ENCODE measurements at places on chromosomes 6 and 20.
A peak's percentile ranks its signal among the peaks of the same experiment; 100 is the strongest.

- DNase-seq, result no peak
Observed at GRCh38 chr6:110538416-110539160, 62.2 kb upstream of the SLC22A16 start.

DNA sequence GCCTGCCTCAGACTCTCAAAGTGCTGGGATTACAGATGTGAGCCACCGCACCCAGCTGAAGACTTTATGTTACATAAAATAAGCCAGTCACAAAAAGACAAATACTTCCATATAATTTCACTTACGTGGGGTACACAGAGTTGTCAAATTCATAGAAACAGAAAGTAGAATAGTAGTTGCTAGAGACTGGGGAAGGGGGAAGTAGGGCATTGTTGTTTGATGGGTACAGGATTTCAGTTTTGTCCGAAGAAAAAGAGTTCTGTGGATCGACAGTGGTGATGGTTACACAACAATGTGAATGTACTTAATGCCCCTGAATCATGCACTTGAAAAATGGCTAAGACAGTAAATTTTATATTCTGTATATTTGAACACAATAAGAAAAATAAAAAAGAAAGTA lies 41.6 kb upstream of the ANKEF1 start:
- DNase-seq, result no peak

- no peak for DNase-seq
Observed at GRCh38 chr6:1522779-1523178, 86.9 kb upstream of the FOXC1 start.

GRCh38 chr6:81962198-81962597 lies 209.7 kb upstream of the TENT5A start:
- no peak for DNase-seq

DNA sequence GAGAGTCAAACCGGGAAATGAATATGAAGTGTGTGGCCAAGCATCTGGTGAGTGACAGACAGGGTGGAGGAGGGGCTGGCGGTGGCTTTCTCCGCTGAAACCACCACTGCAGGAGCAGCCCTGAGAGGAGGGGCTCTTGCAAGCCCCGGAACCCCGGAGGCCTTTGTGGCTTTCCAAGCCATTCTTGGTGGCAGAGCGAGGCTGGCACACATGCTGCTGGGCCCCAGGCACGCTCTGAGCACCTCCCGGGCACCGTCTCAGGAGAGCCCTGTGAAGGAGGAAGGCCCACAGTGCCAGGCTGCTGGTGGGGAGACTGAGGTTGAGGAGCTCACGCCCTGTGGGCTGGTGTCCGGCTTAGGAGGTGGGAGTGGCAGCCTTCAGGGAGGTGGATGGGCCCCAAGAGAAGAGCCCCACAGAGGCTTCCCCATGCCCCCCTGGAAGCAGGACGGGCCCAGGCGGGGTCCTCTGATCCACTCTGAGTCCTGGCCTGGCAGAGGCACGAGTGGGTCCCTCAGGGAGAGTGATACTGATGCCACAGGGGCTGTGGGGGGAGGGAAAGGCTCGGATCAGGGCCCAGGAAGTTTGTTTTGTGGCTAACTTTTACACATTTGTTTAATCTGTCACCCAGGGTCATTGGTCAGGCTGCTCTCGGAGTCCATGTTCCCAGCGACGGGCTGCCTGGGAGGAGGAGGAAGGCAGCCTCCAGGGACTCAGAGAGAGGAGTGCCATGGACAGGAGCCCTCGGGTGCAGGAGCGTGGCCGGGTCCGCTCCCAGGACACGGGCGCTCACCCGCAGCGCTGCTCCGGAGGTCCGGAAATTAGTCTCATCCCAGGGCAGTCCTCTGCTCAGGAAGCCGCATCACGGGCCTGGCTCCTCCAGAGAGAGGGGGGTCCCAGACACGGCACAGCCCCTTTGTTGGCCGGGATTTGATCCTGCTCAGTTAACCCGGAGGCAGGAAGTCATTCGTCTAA lies 170.7 kb downstream of the ERMARD start:
- DNase-seq, result no peak

GRCh38 chr6:143336446-143337152 lies 113.9 kb downstream of the ADAT2 start:
- no peak for DNase-seq

DNA sequence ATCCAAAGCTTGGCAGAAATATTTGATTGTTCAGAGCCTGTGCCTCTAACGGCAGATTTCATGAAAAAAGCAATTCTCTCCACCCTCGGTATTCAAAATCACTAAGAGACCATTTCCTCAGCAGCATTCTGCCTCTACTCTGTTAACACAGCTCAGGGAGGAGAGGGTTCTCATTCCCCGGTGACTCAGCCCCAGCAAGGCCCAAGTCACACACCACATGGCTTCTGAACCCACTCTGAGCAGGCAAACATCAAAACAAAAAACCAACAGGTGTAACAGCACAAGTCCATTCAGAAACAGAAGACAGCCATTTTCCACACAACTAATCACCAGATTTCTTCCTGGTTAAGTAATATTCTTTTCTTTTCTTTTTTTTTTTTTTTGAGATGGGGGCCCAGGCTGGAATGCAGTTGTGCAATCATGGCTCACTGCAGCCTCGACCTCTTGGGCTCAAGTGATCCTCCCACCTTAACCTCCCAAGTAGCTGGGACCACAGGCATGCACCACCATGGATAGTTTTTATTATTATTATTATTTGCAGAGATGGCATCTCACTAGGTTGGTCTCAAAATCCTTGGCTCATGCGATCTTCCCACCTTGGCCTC lies 55.4 kb downstream of the GFOD1 start:
- DNase-seq, result peak; percentile 23

GRCh38 chr6:132016396-132016795 lies 65.2 kb upstream of the CCN2 start:
- DNase-seq, result no peak

DNA sequence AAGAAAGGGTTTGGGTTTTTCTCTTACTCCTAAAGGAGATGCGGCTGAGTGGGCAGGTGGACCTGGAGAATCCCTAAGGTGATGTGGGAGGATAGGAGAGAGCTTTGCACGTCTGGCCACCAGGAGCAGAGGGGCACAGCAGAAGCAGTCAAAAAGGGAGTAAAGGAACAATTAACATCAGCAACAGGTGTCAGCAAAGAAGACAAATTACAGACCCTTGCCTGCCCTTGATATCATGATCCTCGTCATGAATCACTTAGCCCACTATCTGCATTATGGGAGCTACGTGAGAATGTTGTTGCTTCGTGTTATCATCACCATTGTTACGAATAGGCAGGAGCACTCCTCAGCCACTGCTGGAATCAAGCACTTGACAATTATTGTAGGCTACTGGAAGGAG lies 25.5 kb upstream of the ARG1 start:
- no peak for DNase-seq

Data from CD4-positive, alpha-beta T cell treated with Interleukin-6 at 100 ng/mL for 8 hours (primary cell).